ENCODE measurements at places on chromosomes 6 and 20. TPM values are rescaled to one million over a fixed set of nuclear protein-coding genes. Genes with fewer than 3 reads are reported as not detected.

- DNase-seq = no peak
Measured at GRCh38 chr20:9454791-9455190, 59.6 kb upstream of the LAMP5 start.

Gene LST1
- total RNA-seq = not detected

DNA sequence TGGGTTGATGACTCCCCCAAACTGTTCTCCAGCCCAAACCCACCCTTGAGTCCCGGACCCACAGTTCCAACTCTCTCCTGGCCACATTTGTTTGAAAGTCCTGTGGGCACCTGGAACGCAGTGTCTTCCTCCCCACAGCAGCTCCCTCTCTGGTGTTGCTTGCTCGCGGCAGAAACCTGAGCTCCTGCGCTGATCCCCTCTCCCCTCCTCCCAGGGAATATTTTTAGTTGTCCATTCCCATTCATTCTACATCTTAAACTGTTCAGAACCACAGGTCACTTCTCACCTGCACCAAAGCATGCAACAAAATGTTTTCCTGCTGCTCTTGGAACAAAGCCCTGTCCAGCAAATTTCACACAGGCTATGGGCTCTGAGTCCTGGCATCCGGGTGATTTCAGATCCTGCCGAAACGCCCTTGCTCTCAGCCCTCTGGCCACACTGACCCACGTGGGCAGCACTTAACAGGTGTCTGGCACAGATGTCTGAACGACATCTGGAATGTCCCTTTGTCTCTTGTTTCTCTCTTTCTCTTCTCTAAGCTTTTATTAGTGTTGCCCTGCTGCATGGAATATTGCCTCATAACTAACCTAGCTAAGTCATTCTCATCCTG is 27.0 kb upstream of the PMEPA1 start:
- no peak for DNase-seq

DNA sequence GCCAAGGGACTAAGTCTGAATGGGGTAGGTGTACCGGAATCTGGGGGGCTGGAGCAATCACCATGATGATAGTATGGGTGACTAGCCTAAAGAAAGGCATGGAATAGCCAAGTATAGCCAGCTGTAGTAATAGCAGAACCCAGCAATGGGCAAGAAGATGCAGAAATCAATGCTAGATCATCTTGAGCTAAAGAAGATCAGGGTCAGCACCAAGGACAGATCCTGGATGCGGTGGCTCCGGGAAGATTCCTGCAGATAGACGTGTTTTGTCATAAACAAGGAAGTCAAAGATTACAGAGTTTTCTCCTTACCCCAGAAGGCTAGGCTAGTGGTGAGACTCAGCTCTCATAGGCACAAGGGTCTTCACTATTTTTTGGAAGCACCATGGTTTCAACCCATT is 561.6 kb upstream of the CHD6 start:
- no peak for DNase-seq

Gene SMLR1
- not detected for total RNA-seq

All from SK-MEL-5 (cell line).